H54 (cell line): ENCODE measurements at places on chromosomes 3 and 15.

GRCh38 chr3:193982258-193982659 is 153.7 kb upstream of the HES1 start:
- DNase-seq: no peak

GRCh38 chr15:78291698-78292097 is 7.7 kb downstream of the SKIC8 start:
- DNase-seq: no peak

DNA sequence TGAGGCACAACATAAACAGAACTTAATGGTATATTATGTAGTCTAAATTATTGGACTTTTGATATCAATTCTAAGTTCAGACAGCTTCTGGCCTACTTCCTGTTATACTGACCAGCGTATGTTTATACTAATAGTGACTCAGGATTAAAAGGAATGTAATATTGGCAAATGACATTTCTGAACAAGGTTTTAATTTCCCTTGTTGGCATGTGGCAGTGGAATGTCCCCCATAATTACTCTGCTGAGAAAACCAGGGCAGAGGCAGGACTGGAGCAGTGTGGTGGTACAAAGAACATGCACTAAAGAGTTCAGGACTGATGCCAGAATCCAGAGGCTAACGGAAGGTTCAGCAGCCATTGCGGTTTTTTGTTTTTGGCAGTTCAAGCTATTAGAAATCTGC is 184.0 kb downstream of the KCNAB1 start:
- DNase-seq: no peak

DNA sequence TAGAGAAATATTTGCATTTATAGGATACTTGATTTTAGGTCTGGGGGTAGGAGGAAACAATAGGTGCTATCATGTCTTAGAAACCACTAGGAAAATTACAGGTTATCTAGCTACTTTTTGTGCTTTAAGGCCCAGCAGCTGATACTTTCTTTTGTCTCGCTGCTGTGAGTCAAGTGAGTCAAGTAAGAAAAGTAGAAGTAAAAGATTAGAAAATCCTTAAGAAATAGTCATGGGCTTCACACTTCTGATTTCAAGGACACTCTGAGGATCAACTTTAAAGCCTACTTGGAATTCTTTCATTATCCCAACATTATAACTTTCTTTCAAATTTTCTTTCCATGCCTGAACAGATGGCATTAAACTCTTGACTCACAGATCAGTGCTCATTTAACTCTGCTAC is 95.2 kb upstream of the RBMS3 start:
- no peak for DNase-seq

GRCh38 chr15:94075349-94075748 is 156.0 kb upstream of the MCTP2 start:
- DNase-seq: no peak

DNA sequence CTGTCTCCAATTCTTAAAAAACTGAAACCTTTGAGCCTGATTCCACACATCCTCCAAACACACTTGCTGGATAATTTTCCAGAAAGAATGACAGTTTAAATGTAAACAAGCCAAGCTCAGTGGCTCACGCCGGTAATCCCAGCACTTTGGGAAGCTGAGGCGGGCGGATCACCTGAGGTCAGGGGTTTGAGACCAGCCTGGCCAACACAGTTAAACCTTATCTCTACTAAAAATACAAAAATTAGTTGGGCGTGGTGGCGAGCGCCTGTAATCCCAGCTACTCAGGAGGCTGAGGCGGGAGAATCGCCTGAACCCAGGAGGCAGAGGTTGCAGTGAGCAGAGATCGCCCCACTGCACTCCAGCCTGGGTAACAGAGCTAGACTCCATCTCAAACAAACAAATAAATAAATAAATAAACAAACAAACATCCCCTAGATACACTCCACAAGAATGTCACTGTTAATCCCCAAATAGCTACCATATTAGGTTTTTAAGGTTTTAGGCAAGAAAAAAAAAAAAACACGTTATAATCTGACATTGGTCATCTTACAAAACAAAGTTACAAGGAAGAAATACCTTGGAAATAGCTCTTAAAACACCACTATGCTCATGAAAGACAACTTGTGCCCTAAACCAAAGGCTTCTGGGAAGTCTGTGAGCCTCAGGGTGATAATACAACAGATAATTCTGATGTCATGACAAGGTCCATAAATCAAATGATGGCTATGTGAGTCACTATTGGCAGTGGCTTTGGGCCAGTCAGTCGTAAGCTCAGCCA is 13.2 kb downstream of the TNIK start:
- no peak for DNase-seq

DNA sequence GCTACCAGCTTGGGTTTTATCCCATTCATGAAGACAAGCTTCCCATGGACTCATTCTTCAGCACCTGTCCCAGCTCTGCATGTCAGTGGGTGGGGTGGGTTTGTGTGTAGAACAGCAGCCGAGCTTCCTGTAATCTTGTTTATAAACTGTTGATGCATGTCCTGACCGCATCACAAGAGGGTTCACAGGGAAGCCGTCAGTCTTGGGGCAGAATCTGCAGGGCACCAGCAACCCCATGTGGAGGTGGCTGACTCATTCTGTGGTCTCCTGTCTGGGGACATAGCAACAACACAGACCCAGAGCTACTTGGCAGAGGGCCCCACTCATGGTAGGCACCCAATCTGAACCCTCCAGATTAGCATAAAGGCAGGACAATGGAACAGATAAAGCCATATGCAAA is 35.6 kb downstream of the DAPK2 start:
- DNase-seq: peak; percentile 64

DNA sequence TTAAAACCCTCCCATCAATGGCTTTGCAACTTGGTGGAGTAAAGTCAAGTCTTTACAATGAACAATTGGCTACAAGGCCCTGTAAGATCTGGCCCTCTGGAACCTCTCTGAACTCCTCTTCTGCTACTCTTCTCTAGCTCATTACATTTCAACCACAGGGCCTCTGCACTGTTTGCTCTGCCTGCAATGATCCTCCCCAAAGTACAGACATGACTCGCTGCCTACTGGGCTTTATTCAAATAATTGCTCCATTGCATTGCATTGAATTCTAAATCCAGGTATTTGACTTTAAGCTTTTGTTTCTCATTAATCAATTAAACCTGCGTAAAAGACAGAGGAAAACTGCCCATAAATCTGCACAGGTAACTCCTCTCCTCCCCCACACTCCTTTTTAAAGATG is 96.7 kb downstream of the CD47 start:
- DNase-seq: no peak
